ENCODE measurements at places on chromosomes 4 and X.

DNA sequence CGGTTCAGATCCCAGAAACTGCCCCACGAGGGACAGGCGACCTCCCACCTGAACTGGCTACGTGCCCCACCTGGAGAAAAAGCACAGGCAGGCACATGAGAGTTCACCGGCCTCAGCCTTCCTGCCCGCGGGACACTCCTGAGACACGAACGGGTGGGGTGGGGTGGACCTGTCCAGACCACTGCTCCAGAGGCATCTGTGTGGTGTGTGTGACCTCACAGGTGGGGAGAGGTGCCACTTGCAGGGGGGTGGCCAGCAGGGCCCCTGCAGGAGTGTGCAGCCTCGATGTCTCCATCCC, 18.5 kb downstream of the NELFA start:
- DNase-seq = no peak

GRCh38 chr4:113636438-113636818, 125.1 kb downstream of the CAMK2D start:
- no peak for DNase-seq

GRCh38 chr4:178198691-178199090, 756.5 kb upstream of the AGA start:
- no peak for DNase-seq

DNA sequence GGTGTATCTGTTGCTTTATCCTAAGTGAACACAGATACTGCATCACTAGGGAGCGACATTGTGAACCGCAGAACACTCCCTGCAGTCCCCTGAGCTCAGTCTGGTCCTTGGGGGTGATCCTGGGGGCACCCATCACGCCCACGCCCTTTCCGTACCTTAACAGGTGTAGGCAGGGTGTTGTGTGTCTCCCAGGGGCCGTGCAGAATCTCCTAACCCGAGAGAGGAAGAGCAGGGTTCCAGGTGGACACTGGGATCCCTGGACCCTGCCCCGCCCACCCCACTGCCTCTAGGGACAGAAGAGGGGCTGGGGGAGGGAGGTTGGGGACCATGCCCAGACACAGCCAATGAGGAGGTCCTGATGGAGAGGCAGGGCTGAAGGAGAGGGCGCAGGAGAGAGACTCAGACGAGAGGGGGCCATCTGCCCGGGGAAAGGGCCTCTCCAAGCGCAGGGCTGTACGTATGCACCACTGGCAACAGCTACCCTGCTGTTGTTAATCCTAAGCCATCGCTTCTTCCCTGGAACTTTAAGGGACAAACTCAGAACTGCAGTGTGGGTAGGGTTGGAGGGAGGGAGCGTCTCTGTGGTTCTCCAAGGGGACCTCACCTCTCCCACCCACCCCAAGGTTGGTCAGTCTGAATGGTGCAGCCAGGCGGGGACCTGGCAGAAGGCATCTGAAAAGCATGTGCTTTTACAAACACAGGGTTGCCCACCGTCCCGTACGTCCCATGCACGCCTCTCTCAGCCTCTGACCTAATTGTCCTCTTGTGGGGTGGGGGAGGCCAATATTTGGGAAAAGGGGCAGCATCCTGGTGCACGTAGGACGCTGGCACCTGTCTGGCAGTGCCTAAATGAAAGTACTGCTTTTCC, 2.5 kb downstream of the P2RY8 start:
- no peak for DNase-seq

GRCh38 chrX:23333842-23334520, 668 bp upstream of the PTCHD1 start:
- no peak for DNase-seq

- no peak for DNase-seq
Measured at GRCh38 chr4:111713276-111713675, 432.0 kb upstream of the FAM241A start.

DNA sequence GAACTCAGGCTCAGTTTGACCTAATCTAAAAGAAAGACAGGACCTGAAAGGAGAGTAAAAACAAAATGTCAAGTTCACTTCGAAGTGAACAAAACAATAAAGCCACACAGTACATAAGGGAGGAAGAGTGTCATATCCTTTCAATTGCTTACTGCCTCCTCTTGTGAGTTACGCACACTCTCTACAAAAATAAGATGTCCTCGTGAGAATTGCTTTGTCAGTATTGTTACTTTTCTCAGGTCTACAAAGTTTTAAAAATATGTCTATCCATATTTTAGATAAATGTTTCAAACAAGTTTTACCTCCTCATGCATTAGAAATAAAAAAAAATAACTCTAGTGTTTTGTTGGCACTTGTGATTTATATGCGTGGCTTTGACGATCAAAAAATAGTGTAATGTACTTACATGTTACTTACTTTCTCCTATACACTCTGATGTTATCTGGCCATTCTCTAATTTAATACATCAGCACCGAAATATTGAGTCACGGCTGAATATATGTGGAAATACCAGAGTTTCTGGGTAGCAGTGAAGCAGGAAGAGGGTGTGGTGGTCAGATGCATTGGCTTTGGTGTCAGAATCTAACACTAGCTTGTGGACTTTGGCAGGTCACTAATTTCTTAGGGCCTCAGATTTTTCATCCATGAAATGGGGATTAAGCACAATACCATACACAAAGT, 8.1 kb upstream of the MRPL1 start:
- DNase-seq = no peak

DNA sequence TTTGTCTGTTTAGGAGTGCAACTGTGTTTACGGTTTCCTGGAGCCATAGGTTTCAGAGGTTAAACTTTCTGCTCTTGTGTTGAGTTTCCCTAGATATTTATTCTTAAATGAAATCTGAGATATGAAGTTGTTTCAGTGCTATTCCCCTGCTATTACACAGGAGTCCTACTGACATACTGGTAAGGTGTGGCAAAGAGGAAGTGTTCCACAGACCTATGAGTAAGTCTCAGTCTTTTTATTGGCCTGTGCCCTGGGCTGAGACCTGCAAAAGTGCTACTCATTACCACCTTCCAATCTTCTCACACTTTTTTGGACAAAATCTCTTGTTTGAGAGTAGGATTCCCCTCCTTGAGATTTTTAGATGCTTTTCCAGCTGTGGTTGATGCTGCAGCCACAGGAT, 35.6 kb upstream of the MAGEA8 start:
- no peak for DNase-seq

GRCh38 chr4:137514406-137515111, 17.7 kb downstream of the PCDH18 start:
- no peak for DNase-seq

- DNase-seq = no peak
Measured at GRCh38 chr4:127251423-127251822, 381.3 kb upstream of the INTU start.

All from stimulated activated CD4-positive, alpha-beta T cell treated with anti-CD3 and anti-CD28 coated beads, Interleukin-15, amount 100 ng/mL, for 1 hour (primary cell).